CD4-positive, alpha-beta T cell treated with Interleukin-17A for 4 hours (primary cell): ENCODE measurements at places on chromosomes 5 and 9.
A peak's percentile ranks its signal among the peaks of the same experiment; 100 is the strongest.

DNA sequence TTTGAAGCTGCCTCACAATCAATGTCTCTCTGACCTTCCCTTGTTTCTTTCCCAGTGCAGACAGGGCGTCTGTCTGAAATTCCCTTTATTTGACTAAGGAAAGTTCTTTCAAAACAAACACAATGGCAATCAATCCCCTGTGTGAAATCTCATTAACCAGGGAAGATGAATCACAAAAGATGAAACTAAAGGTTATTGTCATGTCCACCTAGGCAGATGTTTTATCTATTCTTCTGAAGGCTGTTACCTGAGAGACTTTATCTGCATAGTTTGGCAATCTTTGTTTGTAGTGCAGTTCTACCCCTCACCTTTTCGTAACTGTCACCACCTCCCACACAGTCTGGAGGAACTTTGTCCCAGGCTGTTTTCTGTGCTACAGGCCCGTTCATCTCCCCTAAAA is 217.5 kb upstream of the RIOK2 start:
- DNase-seq, result no peak

DNA sequence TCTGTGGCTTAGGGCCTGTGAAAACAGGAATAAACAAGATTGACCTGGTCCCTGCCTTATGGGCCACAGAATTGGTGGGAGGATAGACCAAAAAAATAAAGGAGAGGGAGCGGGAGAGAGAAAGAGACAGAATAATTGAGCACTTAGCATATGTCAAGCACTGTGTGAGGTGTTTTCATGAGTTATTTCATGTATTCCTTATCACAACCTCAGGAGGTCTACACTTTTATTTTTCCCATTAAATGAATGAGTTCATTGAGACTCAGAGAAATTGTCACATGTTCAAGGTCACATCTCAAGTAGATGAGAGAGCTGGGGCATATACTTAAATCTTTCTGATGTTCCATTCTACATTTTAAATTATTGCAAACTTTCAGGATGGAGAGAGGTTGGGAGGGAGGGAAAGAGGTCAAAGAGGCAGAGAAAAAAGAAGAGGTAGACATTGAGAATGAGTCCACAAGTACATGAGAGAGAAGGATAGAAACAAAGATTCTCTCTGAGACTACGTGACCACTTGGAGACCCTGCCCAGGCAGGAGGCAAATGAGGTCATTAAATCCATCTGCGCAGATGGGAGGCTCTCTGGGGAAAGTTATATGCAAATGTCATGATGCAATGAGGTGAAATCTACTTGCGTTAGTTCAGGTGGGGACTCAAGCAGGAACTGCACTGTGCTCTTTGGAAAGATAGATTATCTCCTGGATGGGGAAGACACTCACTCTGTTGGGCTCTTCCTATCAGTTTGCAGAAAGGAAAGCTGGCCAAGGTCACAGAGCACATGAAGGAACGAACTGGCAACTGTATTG is 241.5 kb downstream of the PAPPA start:
- DNase-seq, result no peak

- DNase-seq, result no peak
Measured at GRCh38 chr9:110890416-110890815, 147.9 kb downstream of the LPAR1 start.

- DNase-seq, result peak; percentile 37
Measured at GRCh38 chr9:68979538-68980314, 34.2 kb downstream of the PRKACG start.

DNA sequence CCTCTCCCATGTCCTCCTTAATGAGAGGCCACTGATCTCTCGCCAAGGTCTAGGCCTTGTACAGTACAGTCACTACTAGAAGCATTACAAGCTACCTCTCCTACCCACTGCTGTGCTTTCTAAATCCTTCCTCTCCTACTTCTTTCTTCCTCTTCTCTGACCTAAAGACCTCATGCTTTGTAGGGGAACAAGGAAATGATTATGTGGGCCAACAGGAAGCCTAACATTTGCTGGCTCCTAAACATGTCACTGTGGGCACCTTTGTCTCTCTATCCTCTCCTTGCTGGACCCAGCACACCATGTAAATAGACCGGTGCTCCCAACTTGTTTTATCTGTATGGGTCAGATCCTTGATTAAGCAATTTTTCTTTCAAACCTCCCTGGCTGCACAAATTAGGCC is 16.7 kb downstream of the SLC28A3 start:
- DNase-seq, result no peak

GRCh38 chr5:14953075-14953607 is 81.6 kb upstream of the ANKH start:
- no peak for DNase-seq

- DNase-seq, result no peak
Measured at GRCh38 chr5:108588323-108588722, 159.4 kb upstream of the FER start.

- DNase-seq, result no peak
Measured at GRCh38 chr5:18888821-18889220, 1099.2 kb downstream of the CDH18 start.

DNA sequence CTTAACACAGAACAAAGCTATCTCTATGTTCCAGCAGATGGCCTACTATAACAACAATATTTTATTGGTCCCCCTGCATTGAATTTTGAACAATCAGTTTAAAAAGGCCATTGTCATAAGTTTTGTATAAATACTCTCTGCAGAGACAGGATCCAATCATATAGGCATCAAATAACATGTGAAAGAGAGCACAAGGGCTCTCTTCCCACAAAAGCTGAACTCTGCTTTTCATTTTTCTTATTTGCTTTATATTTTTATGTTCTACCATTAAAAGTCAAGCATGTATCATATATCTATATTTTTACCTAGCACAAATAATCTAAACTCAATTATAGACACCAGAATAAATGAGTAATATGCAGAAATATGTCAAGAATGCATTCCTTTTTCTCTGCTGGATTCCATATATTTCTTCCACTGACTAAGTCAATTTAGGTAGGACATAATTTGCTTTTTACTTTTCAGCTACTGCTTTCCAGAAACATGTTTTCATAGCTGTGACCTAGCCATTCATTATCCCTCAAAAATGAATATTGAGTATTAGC is 143.6 kb downstream of the CDH9 start:
- DNase-seq, result no peak

- no peak for DNase-seq
Measured at GRCh38 chr5:171055875-171056454, 194.1 kb downstream of the RANBP17 start.

DNA sequence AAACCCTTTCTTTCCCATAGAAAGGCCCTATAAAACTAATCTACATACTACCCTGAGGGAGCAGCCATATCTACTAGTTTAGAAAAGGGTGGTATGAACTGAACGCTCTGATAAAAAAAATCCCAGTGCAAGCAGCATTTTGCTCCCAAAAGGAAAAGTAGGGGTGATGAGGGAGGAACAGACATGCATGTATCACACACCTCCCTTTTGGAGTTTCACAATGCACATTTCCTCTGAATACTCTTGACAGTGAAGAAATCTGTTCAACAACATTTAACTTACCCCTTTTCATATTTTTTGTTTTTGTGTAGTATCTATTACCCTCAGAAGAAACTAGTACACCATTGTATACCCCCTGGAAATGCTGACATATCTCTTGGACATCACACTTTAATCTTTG is 411.4 kb downstream of the MAT2B start:
- DNase-seq, result no peak

- DNase-seq, result no peak
Measured at GRCh38 chr5:147483188-147483790, 26.6 kb downstream of the DPYSL3 start.

DNA sequence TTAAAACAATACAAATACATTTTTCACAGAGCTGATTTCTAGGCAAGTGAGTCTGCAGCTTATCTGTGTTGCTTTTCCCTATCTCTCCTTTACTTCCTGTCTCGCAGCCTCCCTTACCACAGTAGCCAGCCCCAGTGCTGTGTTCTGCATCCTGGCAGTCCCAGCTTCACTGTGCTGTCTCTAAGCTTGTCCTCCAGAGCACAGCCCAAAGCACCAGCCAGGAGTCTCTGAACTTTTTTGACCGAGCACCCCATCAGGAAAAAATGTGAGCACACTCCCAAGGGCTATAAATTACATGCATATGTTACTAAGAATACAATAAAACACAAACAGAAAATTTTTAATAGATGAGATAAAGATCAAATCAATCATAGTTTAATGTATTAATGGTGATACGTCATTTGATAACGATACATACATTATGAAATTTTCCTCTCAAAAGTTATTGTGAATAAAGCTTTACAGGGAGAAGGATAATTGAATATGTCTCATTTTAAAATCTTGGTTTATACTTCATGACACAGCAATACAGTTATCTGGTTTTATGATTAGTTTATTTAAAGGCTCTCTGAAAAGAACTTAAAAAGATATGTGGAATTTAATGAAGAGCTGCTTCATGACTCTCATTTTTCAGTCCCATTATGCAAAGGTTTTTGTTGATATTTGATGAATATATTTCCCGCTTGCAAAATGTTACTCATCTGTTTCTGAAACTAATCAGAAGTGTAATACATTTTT is 7.3 kb upstream of the RHOBTB3 start:
- DNase-seq, result no peak

- no peak for DNase-seq
Measured at GRCh38 chr5:78362220-78362619, 1.8 kb downstream of the SCAMP1 start.

GRCh38 chr9:117344892-117345660 is 69.8 kb downstream of the ASTN2 start:
- no peak for DNase-seq
